Cerebellar nuclear complex (tissue), 1 donor: ENCODE measurements at places on chromosomes 5 and 9.

- no peak for DNase-seq
Observed at GRCh38 chr5:7876867-7877266, 7.9 kb downstream of the MTRR start.

DNA sequence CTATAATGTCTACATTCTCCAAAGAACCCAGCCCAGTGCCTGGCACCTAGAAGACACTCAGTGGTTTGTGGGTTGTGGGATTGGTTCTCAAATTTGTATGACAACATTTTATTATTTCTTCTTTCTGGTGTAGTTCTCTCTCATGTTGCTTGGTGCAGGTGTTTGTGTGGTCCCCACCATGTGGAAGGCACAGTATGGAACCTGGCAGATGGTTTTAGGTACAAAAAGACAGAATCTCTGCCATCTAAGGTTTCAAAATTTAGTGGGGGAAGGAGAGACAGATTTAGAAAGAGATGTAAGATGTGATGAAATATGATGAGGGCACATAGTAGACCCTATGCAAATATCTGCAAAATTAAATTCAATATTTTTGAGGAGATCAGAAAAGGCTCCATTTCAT, 323.8 kb downstream of the CDK5RAP2 start:
- DNase-seq, result no peak

DNA sequence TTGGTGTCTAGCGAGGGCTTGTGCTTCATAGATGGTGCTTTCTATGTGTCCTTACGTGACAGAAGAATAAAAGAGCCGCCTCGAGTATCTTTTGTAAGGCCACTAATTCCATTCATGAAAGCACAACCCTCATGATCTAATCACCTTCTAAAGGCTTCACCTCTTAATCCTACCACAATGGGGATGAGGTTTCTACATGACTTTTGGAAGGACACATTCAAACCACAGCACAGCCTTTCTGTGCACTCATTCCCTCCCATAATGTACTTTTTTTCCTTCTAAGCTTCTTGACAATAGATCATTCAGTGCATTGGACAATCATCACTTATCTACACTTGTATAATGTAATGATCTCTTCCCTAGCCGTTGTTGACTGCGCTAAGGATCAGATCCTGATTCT, 774.8 kb downstream of the BRINP1 start:
- no peak for DNase-seq

DNA sequence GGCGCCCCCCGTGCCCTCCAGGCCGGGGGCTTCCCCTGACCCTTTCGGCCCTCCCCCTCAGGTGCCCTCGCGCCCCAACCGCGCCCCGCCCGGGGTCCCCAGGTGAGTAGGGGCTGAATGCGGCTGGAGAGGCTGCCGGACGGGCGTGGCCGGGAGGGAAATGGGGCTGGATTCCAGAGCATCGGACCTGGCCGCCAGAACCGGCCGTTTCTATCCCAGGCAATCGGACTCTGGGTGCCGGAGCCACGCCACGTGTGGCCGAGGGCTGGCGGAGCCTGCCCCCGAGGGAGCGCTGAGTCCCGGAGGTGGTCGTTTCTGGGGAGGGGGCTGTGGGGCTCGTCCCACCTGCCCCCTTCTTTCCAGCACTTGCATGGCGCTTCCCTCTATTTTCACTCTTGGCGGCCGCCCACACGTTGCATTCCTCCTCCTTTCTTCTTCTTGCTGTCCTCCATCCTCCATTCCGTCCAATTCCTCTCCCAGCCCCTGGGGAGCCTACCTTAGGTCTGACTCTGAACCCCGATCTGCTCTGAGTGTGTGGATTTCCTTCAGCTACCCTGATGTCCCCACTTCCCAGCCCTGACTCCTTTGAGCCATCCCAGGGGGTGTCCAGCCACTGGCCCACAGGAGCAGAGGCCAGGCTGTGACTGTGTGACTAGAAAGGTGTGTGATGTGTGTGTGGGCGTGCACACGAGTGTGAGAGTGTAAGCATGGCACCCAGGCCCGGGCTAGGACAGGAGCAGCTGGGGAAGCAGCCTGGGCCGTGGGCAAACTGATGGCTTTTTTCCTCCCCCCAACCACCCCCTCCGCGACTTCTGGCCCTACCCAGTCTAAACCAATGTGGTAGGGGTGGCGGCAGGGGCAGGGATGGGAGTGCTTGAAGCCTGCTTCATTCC, 24.7 kb downstream of the GOLGA2 start:
- DNase-seq, result no peak

DNA sequence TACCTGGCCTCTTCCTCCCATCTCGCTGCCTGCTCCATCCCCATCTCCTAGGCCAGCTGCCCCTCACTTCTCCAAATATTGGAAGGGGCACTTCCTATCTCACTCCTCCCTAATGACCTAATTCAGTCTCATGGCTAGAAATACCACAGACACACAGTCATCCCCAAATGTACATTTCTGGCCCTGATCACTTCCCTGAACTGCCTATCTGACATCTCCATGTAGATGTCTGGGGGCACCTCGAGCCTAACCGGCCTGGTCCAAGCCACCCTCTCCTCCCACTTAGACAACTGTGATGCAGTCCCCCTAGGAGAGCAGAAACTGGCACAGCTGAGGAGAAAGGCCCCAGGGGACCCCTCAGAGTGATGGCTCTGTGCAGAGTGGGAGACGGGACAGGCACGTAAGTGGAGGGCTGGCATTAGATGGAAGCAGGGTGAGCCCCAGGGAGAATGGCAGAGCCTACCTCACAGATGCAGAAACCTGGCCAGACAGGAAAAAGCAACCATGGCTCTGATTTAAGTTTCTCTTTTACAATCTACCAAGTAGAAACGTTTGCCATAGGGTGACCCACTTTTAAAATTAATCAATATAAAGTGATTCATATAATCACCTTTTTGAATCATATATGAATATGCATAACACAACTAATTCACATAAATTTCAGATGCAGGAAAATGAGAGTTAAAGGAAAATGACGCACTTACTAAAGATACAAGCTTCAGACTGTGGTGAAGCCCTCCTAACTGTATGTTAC, 22.1 kb downstream of the CAMSAP1 start:
- DNase-seq, result no peak

GRCh38 chr5:35004200-35004599, 43.5 kb downstream of the AGXT2 start:
- DNase-seq, result no peak

DNA sequence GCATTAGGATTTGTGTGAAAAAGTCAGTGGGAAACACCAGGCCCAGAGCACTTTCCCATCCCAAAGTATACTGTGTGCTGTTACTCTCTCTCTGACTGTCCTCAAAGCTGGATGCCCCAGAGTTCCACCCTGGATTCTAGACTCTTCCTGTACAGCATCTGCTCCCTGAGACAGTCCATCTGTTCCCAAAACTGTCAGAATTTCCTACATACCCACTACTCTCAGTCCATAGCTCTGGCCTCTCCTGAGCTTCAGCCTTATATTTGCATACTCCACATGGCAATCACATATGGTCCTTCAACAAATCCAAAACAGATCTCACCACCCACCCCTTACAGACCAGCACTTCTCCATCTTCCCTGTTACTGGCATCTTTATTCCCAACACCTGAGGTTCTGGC, 9.5 kb downstream of the ELP1 start:
- no peak for DNase-seq

DNA sequence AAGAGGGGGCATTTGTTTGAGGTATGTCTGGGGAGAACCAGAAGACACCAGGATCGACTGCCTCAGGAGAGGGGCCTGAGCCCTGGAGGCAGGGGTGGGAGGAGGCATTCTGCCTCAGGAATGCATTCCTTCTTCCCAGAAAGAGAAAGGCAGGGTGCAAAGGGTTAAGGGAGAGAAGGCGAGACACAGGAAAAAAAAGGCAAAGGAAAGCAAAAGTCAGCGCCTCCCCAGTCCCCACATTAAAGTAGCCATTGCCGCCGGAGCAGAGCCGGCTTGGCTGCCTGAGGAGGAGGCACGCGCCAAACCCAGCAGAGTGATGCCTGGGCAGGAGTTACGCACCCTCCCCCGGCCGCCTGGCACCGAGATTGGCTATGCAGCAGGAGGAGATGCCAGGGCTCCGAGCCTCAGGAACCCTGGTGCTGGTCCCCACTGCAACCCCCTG, 123.8 kb upstream of the PHYKPL start:
- DNase-seq, result no peak

GRCh38 chr5:67746103-67746502, 469.5 kb upstream of the PIK3R1 start:
- no peak for DNase-seq

DNA sequence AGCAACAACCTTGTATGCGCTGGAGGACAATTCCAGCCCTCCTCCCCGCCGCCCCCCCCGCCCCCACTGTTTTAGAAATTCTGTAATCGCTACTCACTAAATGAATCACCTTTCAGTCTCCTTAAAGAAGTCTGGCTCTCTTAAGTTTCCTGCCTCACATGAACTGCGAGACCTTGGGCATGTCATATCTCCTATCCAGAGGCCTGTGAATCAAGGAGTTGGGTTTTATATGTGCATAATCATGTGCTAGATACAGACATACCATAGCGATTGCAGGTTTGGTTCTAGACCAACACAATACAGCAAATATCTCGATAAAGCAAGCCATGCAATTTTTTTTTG, 337 bp upstream of the DMAC1 start:
- DNase-seq, result no peak

- no peak for DNase-seq
Observed at GRCh38 chr9:6551136-6551535, 94.4 kb downstream of the GLDC start.

GRCh38 chr9:80158131-80158530, 586.4 kb downstream of the TLE4 start:
- no peak for DNase-seq

GRCh38 chr5:146291421-146292074, 47.1 kb upstream of the POU4F3 start:
- no peak for DNase-seq

DNA sequence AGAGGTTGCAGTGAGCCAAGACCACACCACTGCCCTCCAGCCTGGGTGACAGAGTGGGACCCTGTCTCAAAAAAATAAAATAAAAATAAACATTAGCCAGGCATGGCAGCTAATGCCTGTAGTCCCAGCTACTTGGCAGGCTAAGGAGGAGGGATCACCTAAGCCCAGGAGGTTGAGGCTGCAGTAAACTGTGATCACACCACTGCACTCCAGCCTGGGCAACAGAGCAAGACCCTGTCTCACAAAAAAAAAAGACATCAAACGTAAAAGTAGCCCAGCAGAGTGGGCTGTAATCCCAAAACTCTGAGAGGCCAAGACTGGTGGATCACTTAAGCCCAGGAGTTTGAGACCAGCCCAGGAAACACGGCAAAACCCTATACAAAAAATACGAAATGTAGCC, 19.0 kb downstream of the UIMC1 start:
- DNase-seq, result no peak

DNA sequence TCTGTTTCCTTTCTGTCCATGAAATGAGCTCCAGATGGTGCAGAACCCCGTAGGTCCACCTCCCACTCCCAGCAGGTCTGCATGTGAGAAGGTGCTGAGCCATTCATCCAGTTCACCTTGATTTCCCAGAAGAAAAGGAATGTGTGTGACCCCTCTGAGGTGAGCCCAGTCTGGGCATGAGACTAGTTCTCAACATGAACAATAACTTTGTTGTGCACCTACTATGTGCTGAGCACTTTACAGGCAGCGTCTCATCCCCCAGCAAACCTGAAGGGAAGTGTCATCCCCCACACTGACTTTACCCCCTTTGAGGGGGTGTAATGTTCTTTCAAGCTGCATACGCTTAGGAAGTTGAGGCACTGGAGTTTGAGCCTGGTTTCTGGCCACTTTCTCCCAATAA, 61.4 kb downstream of the SMIM23 start:
- DNase-seq, result no peak

DNA sequence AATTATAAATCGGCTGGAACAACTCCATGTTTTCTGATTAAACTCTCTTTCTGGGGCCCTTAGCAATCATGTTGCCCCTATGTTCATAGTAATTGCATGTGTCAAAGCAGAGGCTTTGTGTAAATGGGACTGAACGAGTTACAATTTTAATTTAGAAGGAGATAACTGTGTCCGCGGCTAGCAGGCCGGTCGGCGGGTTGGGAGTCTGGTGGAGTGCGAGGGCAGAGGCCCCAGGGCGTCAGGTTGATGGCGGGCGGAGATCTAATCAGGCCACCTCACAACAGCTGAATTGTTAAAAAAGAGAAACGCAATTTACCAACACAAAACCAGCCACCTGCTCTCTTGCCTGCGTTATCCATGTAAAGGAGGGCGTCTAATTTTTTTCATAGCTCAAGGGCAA, 134.9 kb upstream of the LPCAT1 start:
- DNase-seq, result no peak

DNA sequence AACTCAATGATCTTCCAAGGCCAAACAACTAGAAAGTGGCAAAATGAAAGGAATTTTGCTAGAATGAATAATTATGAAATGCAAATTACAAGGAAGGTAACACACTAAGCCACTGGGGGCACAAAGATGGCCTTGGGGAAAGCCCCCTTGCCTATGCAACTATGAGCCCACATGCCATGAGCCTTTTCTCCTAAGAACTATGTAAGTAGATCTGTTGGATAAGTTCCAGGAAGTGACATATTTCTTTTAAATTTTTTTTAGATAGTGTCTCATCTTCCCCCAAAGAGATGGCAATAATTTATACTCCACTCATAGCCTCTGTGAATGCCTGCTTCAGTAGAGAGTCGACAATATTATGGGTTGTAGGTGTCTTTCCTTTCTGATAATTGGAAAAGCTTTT, 257.8 kb downstream of the AUH start:
- no peak for DNase-seq

DNA sequence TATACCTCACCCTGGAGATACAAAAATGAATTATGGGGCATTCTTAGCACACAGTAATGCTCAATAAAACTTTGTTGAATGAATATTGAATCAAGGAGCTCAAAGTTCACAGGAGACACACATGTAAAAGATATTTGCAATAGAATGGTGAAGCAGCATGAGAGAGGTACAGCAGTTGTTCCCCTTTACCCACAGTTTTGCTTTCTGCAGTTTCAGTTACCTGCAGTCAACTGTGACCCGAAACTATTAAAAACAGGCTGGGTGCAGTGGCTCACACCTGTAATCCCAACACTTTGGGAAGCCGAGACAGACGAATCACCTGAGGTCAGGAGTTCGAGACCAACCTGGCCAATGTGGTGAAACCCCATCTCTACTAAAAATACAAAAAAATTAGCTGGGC, 2.4 kb upstream of the OR5C1 start:
- no peak for DNase-seq

DNA sequence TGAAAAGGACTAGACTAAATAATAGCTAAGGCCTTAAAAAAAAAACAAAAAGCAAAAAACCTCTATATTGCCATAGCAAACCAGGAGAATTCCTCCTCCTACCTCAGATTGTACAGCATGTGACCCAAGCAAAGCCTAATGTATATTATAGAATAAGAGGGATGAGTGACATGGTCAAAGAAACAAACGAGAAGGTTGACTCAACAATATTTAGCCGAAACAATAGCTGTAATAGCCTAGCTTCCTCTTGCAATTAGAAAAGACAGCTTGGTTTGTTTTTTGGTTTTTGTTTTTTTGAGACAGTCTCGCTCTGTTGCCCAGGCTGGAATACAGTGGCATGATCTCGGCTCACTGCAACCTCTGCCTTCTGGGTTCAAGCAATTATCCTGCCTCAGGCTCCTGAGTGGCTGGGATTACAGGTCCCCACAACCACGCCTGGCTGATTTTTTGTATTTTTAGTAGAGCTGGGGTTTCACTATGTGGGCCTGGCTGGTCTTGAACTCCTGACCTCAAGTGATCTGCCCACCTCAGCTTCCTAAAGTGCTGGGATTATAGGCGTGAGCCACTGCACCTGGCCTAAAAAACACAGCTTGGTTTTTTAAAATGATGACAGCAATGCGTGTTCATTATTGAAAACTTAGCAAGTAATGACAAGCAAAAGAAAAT, 5.6 kb downstream of the NLN start:
- no peak for DNase-seq

- DNase-seq, result no peak
Observed at GRCh38 chr9:109011231-109011671, 2.0 kb downstream of the CTNNAL1 start.
